AG20443 (cell line): ENCODE measurements at places on chromosomes 11 and 22.

DNA sequence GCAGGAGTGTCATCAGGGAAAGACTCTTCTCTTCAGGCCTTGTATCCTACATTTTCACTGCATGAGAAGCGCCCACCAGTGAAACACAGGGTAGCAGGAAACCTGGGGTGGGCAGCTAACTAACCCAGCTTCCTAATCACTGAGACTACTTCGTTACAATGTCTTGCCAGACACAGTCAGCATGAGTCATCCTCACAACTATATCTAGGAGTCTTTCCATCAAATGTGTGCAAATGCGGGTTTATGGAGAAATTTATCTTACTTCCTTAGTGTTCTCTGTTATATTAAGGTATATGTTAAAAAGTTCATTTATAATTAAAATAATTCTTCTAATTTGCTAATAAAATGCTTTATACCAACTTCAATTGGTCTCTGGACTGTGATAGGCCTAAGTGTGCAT is 79.9 kb upstream of the RAB1B start:
- DNase-seq, result peak; percentile 63

DNA sequence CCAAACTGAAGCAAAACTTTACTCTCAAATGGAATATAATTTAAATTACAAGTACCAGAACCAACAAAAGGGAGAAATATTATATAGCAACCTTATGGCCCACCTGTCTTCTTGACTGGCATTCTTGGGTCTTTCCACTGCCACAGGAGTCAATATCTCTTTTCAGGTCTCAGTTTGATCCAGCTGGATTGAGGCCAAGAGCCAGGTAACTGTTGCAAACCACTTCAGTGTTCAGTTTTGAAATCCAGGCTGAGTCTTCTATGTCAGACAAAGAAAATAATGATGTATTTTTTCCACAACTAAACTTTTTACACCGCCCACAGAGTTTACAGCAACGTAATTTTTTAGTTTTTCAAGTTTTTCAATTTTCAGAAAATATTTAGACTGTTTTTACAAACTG is 648 bp downstream of the DLG2 start:
- no peak for DNase-seq

GRCh38 chr11:128260398-128260797 is 327.0 kb downstream of the ETS1 start:
- no peak for DNase-seq

- no peak for DNase-seq
These were observed 866 bp downstream of the MED17 start for GRCh38 chr11:93784935-93785360.

- no peak for DNase-seq
These were observed 4.6 kb downstream of the DCHS1 start for GRCh38 chr11:6650980-6651379.

DNA sequence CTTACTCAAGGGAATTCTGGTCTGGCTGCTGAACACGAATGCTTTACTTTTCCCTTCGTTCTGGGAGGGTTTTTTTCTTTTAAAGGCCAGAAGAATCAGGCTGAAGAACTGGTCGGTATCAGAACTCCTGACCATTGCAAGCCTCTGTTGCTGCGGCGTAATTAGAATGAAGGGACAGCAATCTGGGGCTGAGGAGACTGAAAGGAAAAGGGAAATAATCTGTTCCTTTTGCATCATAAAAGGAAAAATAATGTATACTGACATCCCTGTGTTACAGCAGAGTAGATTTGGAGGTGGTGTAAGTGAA is 670 bp downstream of the SC5D start:
- DNase-seq, result no peak

DNA sequence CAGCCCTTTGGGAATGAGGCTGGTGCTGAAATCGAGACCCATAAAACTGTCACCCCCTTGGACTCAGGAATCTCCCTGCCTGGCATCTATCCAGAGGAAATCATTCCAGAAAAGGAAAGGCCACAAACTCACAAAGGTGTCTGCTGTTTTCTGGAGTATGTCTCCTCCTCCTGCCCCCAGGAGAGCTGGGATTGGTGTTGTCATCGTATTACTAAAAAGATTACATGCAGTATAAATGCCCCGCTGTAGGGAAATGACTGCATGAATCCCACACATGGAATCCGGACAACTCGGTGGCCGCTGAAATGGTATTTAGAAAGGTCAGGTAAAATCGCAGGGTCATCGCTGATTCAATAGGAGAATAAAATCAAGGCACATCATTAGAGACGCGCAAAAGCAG is 18.9 kb upstream of the RFPL3 start:
- no peak for DNase-seq

DNA sequence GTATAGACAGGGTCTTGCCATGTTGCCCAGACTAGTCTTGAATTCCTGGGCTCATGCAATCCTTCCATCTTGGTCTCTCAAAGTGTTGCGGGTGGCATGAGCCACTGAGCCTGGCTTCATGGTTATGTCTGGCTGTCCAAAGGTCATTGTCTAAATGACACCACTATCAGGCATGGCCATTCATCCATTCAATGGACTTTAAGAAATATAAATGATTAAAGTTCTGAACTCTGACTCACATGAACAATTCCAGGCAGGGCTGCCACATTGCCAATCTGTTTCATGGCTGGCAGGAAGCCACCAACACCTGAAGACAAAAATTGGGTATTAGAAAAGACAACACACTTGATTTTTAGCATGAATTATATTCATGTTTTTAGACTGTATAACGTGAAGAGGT is 4.1 kb downstream of the RTCB start:
- DNase-seq, result no peak

DNA sequence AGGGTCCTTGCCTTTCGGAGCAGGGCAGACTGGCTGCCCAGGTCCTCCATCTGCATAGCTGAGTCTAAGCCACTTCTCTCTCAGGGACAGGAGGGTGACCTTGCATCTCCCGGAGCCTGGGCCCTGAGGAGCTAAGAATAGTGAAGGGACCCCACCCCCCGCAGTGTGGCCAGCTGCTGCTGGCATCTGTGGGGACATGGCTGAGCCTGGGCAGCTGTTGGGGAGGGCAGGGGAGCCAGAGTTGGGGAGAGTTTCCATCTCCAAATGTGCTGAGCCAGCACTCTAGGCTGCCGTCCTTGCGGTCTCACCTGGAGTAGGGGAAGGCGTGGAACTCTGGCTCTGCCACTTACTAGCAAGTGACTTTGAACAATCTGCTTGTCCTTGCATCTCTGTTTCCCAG is 34.8 kb upstream of the SHISAL1 start:
- no peak for DNase-seq

- DNase-seq, result no peak
These were observed 20.0 kb downstream of the OR2AT4 start for GRCh38 chr11:75076671-75077070.

- DNase-seq, result no peak
These were observed 42.0 kb downstream of the RSF1 start for GRCh38 chr11:77778549-77778948.

- no peak for DNase-seq
These were observed 29.2 kb upstream of the MYO18B start for GRCh38 chr22:25712661-25713400.

- no peak for DNase-seq
These were observed 195.7 kb downstream of the IGLL1 start for GRCh38 chr22:23384431-23384830.

GRCh38 chr22:45972091-45972888 is 4.7 kb downstream of the WNT7B start:
- no peak for DNase-seq

DNA sequence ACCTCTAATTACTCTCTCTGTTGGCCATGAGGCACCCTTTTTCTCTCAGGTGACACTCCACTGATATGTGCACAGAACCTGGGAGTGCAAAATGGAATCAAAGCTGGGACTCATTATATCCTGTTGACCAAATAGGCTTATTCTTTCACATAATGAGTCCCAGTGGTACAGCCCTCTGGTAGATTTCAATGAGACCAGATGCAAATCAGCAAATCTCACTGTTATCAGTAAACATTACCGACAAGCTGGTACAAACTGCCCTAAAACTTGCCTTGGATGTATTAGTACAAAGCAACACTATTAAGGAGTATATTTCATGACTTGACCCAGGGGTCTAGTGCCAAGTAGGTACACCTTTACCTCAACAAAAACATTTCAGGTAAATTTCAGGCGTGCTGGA is 128.3 kb downstream of the DDX10 start:
- DNase-seq, result no peak

DNA sequence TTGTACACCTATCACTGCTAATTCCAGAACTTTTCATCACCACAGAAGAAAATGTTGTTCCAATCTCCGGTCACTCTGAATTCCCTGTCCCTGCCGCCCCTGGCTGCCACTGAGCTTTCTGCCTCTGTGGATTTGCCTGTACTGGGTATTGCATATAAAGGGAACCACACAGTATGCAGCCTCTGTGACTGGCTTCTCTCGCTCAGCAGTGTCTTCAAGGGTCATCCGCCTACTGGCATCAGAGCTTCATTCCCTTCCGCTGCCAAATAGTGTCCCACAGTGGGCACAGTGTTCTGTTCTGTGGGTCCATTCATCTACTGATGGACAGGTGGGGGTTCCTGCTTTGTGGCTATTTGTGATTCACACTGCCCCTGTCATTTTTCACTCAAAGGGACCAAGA is 5.3 kb downstream of the DHCR7 start:
- DNase-seq, result no peak

GRCh38 chr11:125886997-125887372 is 483 bp upstream of the HYLS1 start:
- DNase-seq, result peak; percentile 56

DNA sequence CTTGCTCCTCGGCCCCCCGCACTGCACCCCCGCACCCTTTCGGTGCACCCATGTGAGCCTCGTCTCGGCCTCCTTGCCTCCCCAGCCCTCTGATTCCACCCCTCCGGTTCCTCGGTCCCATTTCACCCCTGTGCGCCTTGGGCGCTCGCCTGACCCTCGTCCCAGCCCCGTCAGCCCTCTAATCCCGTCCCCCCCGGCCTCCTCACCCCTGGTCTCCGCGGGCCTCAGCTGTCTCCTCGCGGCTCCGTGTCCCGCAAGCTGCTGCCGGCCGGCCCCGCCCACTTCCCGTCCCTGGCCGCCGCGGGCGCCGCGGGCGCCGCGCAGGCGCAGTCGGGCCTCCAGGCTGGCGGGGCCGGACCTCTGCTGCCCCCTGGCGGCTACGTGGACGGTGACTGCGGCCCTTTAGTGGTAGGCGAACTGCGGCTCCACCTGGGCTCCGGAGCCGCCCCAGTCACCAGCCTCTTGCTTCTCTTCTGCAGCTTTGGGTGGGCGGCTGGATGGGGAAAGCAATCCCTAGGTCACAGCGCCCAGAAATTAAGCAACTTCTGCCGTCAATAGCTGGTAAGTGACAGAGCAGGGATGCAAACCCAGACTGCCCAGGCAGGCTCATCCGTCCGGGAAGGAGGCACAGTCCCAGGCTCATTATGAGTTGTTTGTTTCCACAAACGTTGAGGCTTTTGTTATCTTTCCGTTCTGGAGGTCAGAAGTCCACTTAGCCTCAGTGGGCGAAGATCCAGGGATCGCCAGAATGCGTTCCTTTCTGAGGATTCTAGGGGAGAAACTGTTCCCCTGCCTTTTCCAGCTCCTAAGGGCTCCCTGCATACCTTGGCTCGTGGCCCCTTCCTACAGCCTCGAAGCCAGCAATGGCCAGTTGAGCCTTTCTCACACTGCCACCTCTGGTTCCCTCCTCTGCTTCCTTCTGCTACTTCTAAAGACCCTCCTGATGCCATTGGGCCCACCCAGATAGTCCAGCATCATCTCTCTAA is at the start of gene PPM1F:
Gene PPM1F, minus strand, starts transcription at position 263 of the 986 bp plus-strand sequence. CDS start 6,800 bp downstream, outside the sequence.
- DNase-seq, result peak; percentile 99

GRCh38 chr11:64614917-64615316 is 23.9 kb downstream of the SLC22A12 start:
- DNase-seq, result no peak

- DNase-seq, result no peak
These were observed 117.2 kb upstream of the MTNR1B start for GRCh38 chr11:92852229-92852628.

- DNase-seq, result peak; percentile 87
These were observed 1335.0 kb downstream of the BRD1 start for GRCh38 chr22:48492366-48493320.

GRCh38 chr11:62344210-62344609 is 7.0 kb downstream of the ASRGL1 start:
- DNase-seq, result no peak

DNA sequence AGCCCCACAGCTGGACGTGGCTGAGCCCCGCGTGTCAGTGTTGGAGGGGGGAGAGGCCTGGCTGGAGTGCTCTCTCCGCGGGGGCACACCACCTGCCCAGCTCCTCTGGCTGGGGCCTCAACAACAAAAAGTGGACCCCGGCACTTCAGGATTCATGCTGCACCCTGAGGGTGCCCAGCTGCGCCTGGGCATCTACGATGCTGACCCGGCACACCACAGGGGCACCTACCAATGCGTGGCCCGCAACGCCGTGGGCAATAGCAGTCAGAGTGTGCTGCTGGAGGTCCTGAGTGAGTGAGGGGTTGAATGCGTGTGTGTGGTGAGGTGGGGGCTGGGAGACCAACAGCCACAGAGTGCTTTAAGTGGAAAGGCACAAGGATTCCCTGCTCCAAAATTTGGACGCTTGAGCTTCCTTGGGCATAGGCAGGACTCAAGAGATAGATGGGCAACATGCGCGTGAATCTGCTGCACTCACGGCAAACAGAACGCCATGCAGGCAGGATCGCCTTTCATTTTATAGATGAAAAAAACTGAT is 7.6 kb downstream of the VSIG10L2 start:
- no peak for DNase-seq

- no peak for DNase-seq
These were observed 1335.3 kb downstream of the TBC1D22A start for GRCh38 chr22:48097723-48098122.

GRCh38 chr11:47511917-47512316 is 41.0 kb downstream of the CELF1 start:
- no peak for DNase-seq

DNA sequence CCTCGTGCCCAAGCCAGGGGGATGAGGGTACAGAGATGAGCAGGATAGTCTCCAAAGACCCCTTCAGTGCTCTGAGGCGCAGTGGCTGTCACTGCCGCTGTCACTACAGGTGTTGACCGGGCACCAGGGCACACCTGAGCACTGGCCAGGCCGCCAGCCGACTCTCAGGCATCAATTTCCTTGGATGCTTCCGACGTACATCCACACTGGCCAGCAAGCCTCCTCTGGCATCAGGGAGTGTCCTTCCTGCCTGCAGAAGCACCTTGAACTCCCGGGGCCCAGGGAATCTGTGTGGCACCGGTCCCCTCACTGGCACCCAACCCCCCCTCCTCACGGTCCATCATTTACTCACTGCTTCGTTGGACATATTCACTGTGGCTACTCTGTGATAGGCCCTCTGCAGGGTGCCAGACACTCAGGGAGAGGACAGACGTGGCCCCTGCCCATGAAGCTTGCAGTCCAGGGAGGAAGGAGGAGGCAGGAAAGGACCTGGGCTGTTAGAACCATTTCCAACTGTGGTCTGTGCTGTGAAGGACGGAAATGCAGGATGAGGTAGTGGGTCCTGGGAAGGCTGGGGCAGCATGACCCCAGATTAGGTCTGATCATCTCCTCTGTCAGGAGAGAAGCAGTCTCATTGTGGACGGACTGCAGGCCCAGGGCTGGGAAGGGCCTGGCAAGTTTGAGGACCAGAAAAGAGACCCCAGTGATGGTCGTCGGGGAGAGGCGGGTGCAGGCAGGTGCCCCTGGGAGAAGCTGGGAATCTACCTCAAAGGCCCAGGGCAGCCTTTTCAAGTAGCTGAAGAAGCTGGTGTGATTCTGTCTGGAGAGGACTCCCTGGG is 46.3 kb upstream of the ANO1 start:
- DNase-seq, result no peak
